ENCODE measurements at places on chromosomes 1 and 21.

DNA sequence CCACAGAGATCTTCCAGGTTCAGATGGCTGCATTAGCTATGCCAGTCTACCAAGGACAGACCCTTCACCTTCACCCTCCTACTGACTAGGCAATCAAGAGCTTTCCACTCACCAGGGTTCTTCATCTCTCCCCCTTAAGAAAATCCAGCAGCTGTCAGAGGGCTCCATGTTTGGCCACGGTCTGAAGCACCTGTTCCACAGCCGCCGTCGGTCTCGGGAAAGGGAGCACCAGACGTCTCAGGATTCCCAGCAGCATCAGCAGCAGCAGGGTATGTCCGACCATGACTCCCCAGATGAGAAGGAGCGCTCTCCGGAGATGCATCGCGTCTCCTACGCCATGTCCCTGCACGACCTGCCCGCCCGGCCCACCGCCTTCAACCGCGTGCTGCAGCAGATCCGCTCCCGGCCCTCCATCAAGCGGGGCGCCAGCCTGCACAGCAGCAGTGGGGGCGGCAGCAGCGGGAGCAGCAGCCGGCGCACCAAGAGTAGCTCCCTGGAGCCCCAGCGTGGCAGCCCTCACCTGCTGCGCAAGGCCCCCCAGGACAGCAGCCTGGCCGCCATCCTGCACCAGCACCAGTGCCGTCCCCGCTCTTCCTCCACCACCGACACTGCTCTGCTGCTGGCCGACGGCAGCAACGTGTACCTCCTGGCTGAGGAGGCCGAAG is 13.8 kb downstream of the TMCC2 start:
- no peak for DNase-seq

GRCh38 chr1:45385302-45385701 is 45.1 kb upstream of the MUTYH start:
- no peak for DNase-seq

DNA sequence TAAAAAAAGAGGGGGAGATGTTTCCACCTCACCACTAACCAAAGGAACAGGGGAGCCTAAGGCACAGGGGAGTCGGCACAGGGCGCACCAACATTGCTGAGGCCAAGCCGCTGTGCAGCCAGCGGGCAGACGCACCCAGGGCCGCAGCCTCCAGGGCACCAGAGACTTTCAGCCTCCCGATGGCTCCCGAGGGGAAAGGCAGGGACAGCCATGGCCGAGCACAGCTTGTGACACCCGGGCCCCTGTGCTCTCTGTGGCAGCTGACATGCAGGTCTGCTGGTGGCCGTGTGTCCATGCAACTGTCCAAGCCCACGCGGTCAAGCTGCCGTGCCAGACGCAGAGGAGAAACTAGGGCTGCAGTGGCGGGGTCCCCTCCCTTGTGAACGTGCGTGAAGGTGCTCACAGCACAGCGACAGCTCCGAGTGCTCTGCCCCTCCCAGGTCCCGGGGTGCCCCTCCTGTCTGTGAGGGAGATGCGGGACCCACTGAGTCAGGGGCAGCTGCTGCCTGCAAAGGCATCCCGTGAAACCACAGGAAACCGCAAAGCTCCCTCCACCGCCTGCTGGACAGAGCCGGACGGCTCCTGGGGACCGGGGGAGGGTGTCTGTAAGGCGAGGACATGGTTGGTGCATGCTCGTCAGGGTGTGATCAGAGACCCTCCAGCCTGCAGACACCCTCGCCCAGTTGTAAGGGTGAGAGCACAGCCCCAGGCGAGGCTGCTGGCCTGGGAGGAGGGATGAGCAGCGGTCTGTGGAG is 2.5 kb downstream of the KRTAP10-11 start:
- no peak for DNase-seq

DNA sequence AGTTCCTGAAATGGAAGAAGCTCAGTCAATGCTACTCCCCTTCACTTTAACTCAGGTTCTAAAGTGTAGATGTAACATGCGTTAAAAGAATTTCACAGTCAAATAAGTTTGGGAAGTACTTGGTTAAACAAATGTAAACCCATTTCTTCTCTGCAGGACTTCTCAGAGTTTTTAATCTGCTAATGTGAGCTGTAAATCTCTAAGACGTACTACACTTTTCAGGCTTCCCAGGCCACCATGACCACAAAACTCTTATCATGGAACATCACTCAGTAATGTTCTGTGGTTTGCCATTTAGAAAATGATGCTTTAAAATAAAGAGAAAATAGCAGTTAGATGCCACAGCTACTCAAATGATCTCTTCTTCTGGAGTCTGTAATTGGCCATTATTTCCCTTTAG is 104.3 kb downstream of the HHIPL2 start:
- no peak for DNase-seq

DNA sequence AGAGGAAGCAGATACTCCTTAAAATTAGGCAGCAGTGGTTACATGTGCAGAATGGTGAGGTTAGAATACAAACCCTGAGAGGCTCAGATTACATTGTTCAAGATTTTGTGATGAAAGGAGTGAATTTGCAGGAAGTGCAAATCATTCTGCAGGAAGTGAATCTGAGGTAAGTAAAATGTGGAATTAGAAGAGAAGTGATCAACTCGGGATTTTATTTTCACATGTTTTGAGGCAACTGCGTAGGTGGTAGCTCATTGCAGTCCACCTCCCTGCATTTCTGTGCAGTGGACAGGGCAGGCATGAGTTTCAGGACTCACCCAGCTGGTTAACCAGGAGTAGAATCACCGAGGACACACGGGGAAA is 2.1 kb upstream of the PLA2G2C start:
- DNase-seq, result no peak
